ENCODE measurements at places on chromosomes 4 and X.

DNA sequence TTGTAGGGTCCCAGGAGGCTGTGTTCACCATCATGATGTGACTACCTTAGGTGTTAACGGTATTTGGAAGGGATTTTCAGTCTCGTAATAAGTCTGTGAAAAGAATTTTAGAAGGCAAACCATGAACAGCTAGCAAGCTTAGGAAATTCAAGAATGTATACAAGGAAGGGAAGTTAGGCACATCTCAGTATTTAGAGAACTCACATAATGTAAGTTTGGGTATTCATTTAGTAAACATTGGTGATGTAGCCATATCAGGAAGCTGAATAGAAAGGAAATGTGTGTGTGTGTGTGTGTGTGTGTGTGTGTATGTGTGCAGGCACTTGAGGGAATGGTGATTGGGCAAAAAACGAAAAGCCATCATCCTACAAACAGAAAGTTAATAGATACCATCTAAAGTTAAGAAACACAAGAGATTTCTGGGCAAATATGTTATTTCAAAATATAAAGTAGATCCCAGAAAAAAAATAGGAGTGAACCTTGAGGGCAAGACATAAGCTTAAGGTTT, 34.7 kb upstream of the PRKX start:
- no peak for DNase-seq

GRCh38 chr4:153138736-153139135, 65.5 kb upstream of the TRIM2 start:
- DNase-seq, result peak; percentile 59

DNA sequence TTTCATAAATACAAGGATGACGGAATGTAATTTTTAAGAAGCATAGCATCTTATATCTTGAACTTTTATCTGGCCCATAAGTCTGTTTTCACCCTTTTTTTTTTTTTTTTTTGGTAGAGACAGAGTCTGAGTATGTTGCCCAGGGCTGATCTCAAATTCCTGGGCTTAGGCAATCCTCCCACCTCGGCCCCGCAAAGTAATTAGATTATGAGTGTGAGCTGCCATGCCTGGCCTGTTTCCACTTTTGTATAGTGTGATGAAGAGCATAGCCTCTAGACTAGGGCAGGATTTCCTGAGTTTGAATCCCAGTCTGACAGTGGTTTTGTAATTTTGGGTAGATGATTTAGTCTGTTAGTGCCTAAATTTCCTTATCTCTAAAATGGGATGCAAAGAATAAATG, 11.0 kb downstream of the STIM2 start:
- no peak for DNase-seq

DNA sequence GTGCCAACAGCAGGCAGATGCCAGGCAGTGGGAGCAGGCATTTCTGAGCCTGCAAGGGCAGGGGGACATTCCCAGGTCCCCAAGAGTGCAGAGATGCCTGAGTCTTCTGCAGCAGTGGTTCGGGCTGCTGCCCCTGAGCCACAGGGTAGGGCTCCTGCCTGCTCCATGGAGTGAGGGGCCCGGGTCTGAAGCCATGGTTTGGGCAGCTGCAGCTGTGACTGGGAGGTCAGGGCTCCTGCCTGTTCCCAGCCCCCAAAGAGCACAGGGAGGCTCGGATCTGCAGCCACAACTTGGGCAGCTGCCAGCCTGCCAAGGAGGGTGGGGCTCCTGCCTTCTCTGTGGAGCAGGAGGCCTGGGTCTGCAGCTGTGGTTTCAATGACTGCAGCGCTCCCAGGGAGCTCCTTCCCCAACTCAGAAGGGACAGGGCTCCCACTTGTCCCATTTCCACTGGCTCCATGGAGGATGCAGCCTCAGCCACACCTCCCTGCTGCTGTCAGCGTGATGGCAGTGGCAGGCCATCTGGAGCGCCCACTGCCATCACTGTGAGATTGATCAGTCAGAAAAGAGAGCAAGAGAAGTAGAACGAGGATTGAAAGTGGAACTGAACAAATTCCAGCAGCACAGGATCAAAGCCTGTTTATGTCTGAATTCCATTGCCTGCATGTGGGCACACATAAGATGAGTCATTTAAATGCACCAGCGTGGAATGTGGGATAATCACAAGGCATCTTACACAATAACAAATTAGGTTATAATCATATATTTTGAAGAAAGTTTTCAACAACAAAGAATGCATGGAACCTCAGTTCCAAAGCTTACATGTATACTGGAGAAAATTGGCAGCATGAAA, 93.1 kb upstream of the CXorf51A start:
- DNase-seq, result no peak

DNA sequence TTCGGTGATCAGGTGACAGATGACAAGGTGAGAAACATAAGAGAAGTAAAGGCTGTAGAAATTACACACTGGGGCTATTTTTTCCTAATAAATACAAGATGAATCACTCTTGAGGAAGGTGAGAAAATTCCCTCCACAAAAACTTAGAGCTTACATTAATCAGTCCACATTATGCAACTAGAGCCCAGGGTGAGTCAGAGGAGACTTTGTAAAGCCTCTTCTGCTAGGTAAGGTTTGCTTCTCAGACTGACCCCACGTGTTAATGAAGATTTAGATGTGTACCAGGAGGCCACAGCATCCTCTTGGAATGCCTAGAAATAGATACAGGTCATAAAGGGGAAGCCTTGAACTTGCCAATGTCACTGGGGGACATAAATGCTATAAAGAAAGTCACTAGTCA, 396.0 kb upstream of the SMIM31 start:
- DNase-seq, result no peak

DNA sequence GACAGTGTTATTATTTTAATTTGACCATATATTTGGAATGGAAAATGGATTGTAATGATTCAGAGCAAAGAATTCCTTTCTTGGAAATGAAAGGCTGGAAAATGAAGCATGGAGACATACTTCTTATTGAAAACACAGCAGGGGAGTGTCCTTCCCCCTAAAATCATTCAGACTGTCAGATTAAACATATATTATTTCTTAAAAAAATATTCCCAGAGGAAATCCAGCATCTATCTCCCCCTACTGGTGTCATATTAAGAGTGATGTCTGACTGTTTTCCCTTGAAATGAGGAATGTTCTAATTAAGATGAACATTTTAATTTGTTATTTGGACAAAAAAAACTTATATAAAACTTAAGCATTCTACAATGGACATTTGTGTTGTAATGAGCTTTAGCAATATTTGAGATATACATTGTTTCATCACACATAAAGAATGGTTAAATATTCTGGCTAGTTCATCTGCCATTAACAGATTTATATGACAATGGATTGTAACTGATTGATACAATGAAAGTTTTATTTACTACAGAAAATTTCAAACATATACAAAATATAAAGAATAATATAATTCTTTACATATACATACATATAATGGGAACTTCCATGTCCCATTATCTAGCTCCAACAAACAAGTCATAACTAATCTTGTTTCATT, 264.6 kb downstream of the SPRY1 start:
- peak; percentile 17 for DNase-seq

DNA sequence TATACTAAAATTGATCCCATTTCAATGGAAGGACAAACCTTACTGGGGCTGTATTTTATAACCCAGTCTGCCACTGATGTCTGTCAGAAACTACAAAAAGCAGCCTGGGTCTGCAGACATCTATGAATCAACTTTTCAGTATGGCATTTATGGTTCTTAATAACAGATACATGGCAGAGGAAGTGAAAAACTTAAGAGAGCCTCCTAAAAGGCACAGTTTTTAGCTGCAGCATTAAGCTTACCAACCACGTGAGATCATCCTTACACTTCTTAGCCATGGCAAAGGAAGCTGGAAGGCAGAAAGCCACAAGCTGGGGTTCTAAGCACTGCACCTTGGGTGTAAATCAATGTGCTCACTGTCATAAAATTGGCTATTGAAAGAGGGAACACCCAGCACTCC, 16.6 kb upstream of the UGT2B17 start:
- no peak for DNase-seq
